ENCODE measurements at places on chromosomes 13 and 19. TPM values are rescaled to one million over a fixed set of nuclear protein-coding genes. Genes with fewer than 3 reads are reported as not detected.

The SMAD9 gene
- 2.6 TPM for total RNA-seq

The ZNF792 gene
- 3.3 TPM for total RNA-seq

The SYDE1 gene
- total RNA-seq = 15.9 TPM

The ICAM3 gene
- 31.0 TPM for total RNA-seq

The ZNF568 gene
- total RNA-seq = 7.2 TPM

The RAB3A gene
- total RNA-seq = 26.7 TPM

The ZNF175 gene
- 6.5 TPM for total RNA-seq
